ENCODE measurements at places on chromosomes 2 and 18. TPM values are rescaled to one million over a fixed set of nuclear protein-coding genes. Genes with fewer than 3 reads are reported as not detected.

GRCh38 chr2:102755284-102755683 lies 6.5 kb upstream of the TMEM182 start:
- no peak for DNase-seq

Gene SOX11
- 0.02 TPM for total RNA-seq

- no peak for DNase-seq
Measured at GRCh38 chr2:231684314-231685223, 23.8 kb upstream of the PTMA start.

DNA sequence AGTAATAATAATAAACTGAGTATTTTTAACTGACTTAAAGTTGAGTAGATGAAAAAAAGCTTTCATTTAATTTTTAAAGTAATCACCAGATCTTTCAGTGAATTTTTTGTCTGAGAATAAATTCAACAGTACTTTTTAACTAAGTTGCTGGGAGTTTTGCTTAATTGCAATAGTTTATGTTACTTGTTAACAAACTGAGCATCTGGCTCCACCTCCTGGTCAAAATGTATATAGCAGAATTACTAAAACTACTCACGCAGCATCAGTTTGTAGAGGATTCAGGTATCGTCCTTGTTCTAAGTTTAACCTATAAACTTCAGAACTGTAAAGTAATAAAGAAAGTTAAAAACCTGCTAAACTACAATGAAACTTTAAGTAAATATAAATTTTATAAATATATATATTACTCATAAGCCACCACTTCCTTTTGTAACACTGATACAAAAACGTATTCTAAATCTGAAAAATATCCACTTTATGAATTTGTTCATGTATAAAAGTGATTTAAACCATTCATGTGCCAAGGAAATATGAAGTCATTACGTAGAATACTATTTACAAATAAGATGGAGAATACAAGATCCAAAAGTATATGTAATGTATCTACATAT lies 21.3 kb downstream of the NOL10 start:
- no peak for DNase-seq

DNA sequence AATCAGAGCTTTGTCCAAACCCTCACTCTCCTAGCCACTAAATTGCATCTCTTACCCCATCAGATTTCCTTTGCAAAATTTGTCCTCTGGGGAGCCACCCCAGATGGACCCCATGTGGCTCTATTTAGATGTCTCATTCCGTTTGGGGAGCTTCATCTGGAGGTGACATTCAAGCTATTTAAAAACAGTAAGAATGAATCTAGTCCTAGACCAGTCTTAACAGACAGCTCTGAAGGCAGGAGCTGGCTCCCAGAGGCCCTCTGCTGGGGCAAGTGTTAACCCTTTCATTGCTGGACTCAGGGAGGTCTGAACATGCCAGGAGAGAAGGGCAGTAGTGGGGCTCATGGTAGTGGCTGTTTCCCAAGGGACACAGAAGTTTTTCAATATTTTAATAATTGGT lies 59.2 kb downstream of the RPL37A start:
- no peak for DNase-seq

GRCh38 chr18:8722946-8723820 lies 17.8 kb downstream of the MTCL1 start:
- DNase-seq = no peak

Measured in psoas muscle (tissue), 8 donors.